ENCODE measurements at places on chromosomes 11 and 22.

DNA sequence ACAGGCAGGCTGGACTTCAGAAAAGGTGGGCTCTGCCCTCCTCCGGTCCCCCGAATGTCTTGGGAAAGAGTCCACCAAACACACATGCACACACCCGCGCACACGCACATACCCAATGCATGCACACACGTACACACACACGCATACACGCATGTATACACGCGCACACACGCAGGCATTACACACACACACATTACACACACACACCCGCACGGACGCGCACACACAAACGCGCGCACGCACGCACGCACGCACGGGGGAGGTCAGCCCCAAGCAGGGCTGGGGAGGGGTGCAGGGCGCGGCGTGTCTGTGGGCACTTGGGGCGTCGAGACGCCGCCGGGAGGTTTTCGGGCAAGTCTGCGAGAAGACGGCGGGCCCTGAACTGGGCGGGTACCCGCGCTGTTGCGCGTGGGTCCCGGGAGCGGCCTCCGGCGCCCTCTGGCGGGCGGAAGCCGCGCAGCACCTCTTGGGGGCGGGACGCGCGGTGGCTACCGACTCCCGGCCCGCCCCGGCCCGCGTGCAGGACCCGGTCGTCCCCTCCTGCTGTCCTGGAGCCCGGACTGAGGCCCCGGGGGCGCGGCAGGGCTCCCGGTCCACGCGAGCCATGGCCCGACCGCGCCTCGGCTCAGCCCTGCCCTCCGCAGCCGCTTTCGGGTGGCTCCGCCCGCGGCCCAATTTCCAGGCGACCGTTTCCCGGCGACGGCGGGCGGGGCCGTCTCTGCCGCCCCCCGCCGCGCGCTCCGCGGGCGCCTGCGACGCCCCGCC lies 3.6 kb downstream of the SEPTIN5 start:
- DNase-seq = no peak

DNA sequence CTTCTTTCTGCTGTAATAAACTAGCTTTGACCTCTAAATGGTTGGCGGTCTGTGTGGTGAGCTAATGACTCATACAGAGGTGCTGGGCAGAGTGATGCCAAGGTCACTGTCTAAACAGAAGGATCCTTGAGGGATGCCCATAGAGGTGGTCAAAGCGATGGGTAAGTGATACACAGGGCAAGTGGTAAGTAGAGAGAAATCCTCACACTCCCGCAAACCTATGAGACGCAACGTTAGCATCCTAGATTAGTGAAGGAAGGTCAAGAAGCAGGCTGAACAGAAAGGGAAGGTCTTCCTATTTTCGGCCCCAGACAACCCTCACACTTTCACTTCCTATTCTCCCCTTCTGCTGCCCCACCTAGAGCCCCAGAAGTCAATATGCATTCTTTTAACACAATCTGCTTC lies 65.6 kb upstream of the SESN3 start:
- DNase-seq = no peak

DNA sequence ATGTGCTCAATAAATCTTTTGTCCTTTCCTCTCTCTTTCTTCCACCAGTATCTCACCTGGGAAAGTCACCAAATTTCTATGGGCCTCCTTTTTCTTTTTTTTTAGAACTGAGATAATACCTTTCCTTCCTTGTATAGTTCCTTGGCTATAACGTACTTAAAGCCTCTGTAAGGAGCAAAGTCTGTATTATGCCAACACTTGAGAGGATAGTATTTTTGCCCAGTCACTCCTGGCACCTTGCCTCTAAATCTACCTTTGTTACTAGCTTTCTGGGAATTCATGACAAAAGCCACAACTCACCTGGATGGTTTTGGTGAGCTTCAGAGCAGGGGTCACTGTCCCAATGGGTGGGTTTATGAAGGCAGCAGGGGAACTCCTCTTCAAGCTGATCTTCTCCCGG lies 12.2 kb downstream of the POLDIP3 start:
- DNase-seq = no peak

DNA sequence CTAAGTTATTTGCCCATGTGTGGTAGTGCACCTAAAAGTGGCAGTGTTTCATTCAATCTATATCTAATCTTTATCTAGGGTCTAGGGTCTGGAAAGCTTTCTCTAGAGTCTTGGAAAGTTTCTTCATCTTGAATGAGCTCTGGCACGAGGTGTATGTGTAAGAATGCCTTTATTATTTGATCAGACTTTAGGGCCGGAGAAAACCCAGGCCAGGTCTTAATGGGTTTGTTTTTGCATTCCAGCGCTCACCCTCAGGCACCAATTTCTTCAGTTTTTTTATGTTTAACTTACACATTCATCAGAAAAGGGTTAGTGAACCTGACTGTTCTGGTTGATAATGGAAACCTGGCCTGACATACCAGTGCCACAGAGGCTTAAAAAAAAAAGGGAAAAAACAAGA lies 68.3 kb upstream of the SLN start:
- no peak for DNase-seq

- no peak for DNase-seq
Observed at GRCh38 chr11:123107945-123108495, 46.1 kb upstream of the HSPA8 start.

DNA sequence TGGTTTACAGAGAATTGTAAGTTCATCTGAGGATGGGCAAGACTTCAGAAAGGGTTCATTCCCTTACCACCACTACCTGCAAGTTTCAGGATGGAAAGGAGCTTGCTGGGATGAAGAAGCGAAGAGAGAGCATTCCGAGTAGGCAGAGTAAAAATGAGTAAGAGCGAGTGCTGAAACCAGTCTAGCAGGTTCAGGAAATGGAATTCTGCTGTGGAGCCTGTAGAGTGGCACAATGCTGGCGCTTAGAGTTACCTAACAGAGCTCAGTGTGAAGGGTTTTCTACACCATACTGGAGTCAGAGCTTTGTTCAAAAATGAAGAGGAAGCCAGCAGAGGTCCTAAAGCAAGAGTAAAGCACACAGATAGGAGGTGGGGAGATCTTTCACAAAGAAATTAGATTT lies 179.2 kb upstream of the ZC3H12C start:
- peak; percentile 15 for DNase-seq

DNA sequence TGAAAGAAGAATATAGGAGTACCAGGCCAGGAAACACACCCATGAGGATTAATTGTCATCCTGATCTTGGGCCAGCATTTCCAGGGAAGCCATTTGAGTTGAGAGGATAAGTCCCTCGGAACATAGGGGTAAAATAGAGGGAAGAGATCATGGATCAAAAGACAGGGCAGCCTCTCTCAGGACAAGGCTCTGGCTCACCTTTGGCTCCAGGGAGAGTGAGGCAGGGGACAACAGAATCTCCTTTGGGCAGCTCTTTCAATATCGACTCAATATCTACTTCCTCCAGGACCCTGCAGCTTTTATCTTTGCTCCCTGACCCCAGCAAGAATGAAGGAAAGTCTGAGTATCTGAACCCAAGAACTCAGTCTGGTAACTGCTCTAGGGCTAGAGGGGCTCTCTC lies at the start of gene OR2AG1:
OR2AG1 (plus strand) TSS at position 301 of the 400 bp plus-strand sequence. CDS start 2,018 bp downstream, outside the sequence.
- DNase-seq = no peak

DNA sequence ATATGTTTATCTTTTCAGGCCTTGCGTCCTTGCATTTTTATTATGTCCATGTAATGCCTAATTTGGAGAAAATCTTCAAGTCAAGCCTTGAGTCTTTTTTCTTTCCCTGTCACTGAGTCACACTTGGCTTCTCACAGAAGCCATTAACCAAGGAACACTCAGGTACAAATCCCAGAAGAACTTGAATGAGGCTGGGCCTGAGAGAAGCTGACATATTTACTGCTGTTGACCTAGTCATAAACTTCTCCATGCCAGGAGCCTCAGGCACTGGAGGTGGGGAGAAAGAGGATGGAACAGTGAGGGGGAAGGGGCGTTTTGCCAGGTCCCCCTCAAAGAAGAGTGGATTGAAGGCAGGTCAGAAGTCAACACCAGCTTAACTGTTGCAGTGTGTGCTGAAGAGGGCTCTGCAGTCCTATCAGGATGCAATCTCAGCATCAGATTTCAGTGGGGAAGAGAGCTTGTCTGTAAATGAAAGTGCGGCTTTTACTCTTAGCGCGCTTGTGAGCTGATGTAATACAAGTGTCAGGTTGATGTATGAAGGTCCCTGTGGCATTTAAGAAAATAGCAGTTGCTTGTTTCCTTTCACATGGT lies 526.0 kb downstream of the ETS1 start:
- DNase-seq = no peak

DNA sequence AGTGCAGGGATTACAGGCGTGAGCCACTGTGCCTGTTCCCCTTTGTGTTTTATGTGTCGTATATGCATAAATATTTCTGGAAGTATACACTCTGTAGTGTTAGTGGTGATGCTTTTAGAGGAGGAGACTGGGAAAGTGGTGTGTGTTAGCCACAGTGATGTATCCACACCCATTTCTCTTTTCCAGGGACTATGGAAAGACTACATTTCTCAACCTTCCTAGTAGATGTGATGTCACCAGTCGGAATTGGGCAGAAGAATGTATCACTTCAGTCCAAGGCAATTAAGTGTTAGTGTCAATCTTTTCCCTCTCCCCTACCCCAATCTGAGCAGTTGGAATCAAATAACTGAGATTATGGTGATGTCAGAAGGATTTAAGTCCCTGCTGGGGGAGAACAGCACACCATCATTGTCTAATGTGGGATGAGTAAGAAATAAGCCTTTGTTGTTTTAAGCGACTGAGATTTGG lies 5.8 kb upstream of the ATG16L2 start:
- DNase-seq = no peak

GRCh38 chr22:45088576-45088975 lies 75.1 kb upstream of the NUP50 start:
- DNase-seq = no peak

DNA sequence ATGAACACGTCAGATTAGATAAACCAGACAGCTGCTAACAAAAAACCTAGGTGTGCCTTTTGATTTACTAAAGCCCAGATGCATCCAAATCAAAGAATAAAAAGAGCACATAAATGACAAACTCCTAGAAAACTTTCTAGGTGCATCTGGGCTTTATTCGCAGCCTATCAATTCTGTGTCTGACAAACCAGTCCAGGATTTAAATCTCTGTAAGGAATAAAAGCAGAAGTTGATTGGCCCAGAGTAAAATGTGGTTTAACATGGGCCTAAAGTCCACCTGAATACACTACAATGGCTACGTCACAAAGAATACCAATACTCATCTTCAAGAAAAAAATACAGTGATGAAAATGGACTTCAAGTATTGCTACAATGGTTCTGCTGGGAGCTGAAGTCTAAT lies 66.8 kb downstream of the SOX6 start:
- DNase-seq = no peak

DNA sequence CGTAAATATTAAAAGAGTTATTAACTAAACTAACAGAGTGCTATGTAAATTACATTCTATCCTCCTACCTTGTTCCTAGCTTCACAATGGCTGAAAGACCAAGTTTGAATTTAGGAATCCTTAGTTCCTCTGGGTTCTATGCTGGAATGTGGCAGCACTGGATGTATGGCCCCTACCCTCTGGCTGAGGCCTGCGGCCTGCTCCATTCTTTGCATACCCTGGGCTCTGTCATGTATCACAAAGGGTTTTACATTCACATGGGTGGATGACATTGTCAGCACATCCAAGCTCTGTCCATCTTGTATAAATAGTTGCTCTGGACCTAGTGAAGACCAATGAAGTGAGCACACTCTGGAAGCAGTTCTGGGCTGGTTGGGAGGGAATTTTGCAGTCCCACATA lies 54.5 kb downstream of the AASDHPPT start:
- DNase-seq = no peak

GRCh38 chr11:1335811-1336761 lies 26.7 kb upstream of the TOLLIP start:
- peak; percentile 7 for DNase-seq

Measured in LNCaP clone FGC (cell line).